ENCODE measurements at places on chromosomes 16 and 17. TPM values are rescaled to one million over a fixed set of nuclear protein-coding genes. Genes with fewer than 3 reads are reported as not detected.
A peak's percentile ranks its signal among the peaks of the same experiment; 100 is the strongest.

VPS9D1 gene
- 17.3 TPM for polyA plus RNA-seq

CCDC78 gene
- 0.50 TPM for polyA plus RNA-seq

SCIMP gene
- polyA plus RNA-seq = not detected

SLC12A3 gene
- not detected for polyA plus RNA-seq

RGS9 gene
- polyA plus RNA-seq = 0.75 TPM

NR1D1 gene
- 2.3 TPM for polyA plus RNA-seq

CBFA2T3 gene
- not detected for polyA plus RNA-seq

WRAP53 gene
- 17.9 TPM for polyA plus RNA-seq

FAM83G gene
- polyA plus RNA-seq = 8.2 TPM

CDK5R1 gene
- 1.5 TPM for polyA plus RNA-seq

ZG16 gene
- not detected for polyA plus RNA-seq

- no peaks in the 10 kb centered on the region for H3K27me3 ChIP-seq
- H3K4me1 ChIP-seq = peaks cover 4% of the 10 kb centered on the region
- no peak overlapping the region for H3K4me3 ChIP-seq
- peak; percentile 18 for DNase-seq
Measured at GRCh38 chr17:61833536-61834193, 29.7 kb downstream of the BRIP1 start.

GRCh38 chr16:2022723-2023091 is 3.1 kb downstream of the NPW start:
- H3K4me3 ChIP-seq = peak overlapping the region; percentile 20
- H3K4me1 ChIP-seq = peaks cover 21% of the 10 kb centered on the region
- H3K27me3 ChIP-seq = peaks cover 4% of the 10 kb centered on the region
- no peaks in the 10 kb centered on the region for H3K36me3 ChIP-seq

DNA sequence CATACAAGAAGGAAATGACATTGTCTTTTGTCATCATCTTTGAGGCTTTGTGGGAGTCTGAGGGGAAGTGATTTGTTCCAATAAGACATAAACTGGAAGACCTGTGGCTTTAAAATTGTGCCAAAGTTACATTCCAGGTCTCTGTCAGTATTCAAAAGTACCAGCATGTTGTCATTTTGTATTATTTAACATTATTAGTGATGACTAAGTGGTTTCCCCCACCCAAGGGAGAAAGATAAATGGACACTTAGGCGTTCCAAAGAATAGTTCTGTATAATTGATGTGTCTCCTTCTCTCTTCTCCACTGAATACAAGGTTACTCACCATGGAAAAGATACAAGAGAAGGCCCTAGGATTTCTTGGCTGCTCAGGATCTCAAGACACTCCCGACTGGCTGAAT is 3.8 kb downstream of the CFAP97D1 start:
- no peak for DNase-seq
- no peak overlapping the region for H3K4me3 ChIP-seq
- H3K36me3 ChIP-seq = no peaks in the 10 kb centered on the region
- no peak overlapping the region for H3K27ac ChIP-seq

- no peak for DNase-seq
- H3K36me3 ChIP-seq = peaks cover 5% of the 10 kb centered on the region
- H3K4me3 ChIP-seq = peak overlapping the region; percentile 79
- no peaks in the 10 kb centered on the region for H3K27me3 ChIP-seq
- peaks cover 10% of the 10 kb centered on the region for H3K4me1 ChIP-seq
Measured at GRCh38 chr17:38825762-38826247, 684 bp upstream of the CWC25 start.

DNA sequence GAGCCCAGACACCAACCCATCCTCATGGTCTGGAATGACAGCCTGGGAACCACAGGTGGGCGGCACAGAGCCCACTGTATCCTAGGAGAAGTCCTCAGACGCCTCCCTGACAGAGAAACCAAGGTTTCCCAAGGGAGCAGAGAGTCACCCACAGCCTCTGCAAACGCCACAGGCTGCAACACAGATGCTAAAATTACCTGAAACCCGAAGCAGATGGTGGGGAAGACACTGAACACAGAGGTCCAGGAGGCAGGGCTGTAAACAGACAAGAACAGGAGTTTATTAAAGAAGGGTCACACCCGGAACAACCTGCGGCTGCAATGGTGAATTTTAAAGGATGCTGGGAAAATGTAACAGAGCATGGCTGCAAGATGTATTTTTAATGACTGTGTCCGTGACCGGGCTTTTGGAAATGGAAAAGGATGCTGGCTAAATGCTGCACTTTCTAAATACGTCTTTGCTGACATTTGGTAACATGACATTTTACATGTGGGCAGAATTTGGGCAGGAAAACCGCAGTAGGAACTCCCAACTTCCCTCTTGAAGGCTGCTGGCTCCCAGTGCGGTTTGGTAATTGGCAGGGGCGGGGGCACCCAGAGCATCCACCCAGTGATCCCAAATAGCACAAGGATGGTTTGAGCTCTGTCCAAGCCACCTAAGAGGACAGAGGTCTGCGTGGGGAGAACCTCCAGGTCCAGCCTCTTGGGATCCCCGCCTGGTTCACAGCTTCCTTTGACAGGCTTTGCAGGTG is 13.1 kb downstream of the SLC38A8 start:
- no peaks in the 10 kb centered on the region for H3K4me1 ChIP-seq
- DNase-seq = no peak
- no peaks in the 10 kb centered on the region for H3K27me3 ChIP-seq
- no peak overlapping the region for H3K27ac ChIP-seq
- no peak overlapping the region for H3K4me3 ChIP-seq
- no peaks in the 10 kb centered on the region for H3K36me3 ChIP-seq

DNA sequence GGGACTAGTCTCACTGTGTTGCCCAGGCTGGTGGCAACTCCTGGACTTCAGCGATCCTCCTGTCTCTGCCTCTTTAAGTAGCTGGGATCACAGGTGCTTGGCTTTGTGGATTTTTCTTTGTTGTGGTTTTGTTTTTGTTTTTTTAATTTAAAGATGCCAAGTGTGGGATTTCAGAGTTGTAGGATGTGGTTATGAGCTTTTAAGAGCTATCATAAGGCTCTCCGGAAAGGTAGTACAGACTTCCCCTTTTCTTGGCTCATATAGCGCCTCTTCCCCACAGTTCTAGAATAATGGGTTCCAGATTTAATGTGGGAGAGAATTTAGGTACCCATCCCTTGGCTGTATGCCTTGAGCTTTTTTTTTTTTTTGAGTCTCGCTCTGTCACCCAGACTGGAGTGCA is 17.1 kb downstream of the AKAP1 start:
- H3K27me3 ChIP-seq = no peaks in the 10 kb centered on the region
- no peak overlapping the region for H3K4me3 ChIP-seq
- no peaks in the 10 kb centered on the region for H3K36me3 ChIP-seq
- H3K27ac ChIP-seq = no peak overlapping the region
- no peak for DNase-seq

GRCh38 chr16:64017796-64018195 is 1104.1 kb downstream of the CDH11 start:
- H3K4me1 ChIP-seq = no peaks in the 10 kb centered on the region
- DNase-seq = no peak
- no peak overlapping the region for H3K4me3 ChIP-seq
- H3K36me3 ChIP-seq = no peaks in the 10 kb centered on the region

DNA sequence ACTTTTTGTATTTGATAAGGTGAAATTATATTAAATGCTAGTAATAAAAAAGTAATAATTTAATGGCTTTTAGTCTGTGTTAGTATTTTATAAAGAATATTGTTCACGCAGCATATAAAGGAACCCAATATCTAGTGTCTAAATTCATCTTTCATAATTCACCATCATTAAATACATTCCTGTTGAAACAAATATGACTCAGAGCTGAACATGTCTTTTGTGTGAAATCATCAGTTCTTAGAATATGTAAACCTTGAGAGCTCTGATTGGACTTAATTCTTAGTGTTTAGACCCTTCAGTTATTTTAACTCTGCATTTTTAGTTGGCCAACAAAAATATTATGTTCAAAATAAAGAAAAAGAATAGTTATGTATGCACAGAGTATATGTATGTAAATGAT is 71.8 kb downstream of the ABHD15 start:
- H3K27me3 ChIP-seq = no peaks in the 10 kb centered on the region
- DNase-seq = no peak

GRCh38 chr17:6505425-6506142 is 50.8 kb downstream of the PITPNM3 start:
- H3K27ac ChIP-seq = peak overlapping the region; percentile 12
- peaks cover 38% of the 10 kb centered on the region for H3K4me1 ChIP-seq

DNA sequence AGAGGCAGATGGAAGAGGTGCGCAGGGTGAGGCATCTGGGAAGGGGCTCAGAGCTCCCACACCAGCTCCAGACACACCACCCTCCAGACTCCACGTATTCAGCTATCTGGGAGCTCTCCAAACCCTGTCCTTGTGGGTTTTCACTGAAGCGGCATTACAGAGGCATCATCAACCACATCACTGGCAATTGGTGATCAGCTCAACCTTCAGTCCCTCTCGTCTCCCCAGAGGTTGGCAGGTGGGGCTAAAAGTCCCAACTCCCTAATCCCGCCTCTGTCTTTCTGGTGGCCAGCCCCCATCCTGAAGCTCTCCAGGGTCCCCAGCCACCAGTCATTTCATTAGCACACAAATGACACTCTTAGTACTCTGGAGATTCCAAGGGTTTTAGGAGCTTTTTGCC is 123.9 kb downstream of the KCNJ12 start:
- H3K27me3 ChIP-seq = no peaks in the 10 kb centered on the region
- H3K36me3 ChIP-seq = no peaks in the 10 kb centered on the region
- DNase-seq = no peak

- DNase-seq = no peak
- no peaks in the 10 kb centered on the region for H3K27me3 ChIP-seq
- no peaks in the 10 kb centered on the region for H3K36me3 ChIP-seq
- no peak within 1 kb of the TSS for H3K4me3 ChIP-seq
- H3K27ac ChIP-seq = no peak within 1 kb of the TSS
Measured at GRCh38 chr17:55510986-55511721, at the start of gene SMIM36. Gene SMIM36, minus strand, starts transcription at chr17:55511452.

- H3K36me3 ChIP-seq = no peaks in the 10 kb centered on the region
- no peak for DNase-seq
Measured at GRCh38 chr16:68496689-68497088, 42.4 kb upstream of the ZFP90 start.
